ENCODE measurements at places on chromosomes 11 and 22.

GRCh38 chr11:1671658-1672057 is 25.3 kb upstream of the KRTAP5-6 start:
- DNase-seq, result no peak

GRCh38 chr11:87215236-87215635 is 177.5 kb downstream of the TMEM135 start:
- DNase-seq, result no peak

GRCh38 chr22:36881504-36882245 is 20.9 kb downstream of the NCF4 start:
- DNase-seq, result no peak

DNA sequence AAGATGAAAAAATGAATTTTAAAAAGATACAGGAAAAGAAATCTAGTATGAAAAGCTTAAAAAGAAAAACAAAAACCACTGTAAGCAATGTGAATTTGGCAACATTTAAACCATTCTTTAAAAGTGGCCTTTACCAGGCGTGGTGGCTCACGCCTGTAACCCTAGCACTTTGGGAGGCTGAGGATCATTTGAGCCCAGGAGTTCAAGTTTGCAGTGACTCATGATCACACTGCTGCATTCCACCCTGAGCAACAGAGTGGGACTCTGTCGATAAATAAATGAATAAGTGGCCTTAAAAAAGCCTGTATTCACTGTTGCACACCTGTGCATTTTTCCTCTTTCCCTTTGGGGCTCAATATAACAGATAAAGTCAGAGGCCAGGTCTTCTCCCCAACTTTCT is 69.2 kb downstream of the RAB30 start:
- DNase-seq, result no peak

DNA sequence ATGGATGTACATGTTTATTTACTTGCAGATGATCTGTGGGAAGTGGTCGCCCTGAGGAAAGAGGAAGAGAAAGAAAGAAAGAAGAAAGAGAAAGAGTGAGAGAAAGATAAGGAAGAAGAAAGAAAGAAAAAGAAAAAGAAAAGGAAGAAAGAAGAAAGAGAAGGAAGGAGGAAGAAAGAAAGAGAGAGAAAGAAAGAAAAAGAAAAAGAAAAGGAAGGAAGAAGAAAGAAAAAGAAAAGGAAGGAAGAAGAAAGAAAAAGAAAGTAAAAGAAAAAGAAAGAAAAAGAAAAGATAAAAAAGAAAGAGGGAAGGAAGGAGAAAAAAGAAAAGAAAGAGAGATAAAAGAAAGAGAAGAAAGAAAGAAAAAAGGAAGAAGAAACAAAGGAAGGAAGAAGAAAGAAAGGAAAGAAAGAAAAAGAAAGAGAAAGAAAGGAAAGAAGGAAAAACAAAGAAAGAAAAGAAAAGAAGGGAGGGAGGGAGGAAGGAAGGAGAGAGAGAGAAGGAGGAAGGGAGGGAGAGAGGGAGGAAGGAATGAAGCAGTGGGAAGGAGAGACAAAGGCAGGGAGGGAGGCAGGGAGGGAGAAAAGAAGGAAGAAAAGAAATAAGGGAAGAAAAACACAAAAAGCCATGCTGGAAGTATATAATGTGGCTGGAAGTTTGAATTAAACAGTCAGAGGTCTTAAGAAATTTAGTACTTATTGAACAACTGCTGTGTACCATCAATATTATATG is 976.6 kb downstream of the FAM181B start:
- DNase-seq, result no peak

GRCh38 chr22:23832226-23833016 is 6.4 kb downstream of the DERL3 start:
- no peak for DNase-seq

GRCh38 chr11:65152122-65152521 is 17.8 kb upstream of the SYVN1 start:
- DNase-seq, result no peak

Measured in stimulated activated CD4-positive, alpha-beta T cell treated with anti-CD3 and anti-CD28 coated beads, TNF-alpha, amount 100 ng/mL, for 4 hours (primary cell).